ENCODE measurements at places on chromosomes 1 and 21. TPM values are rescaled to one million over a fixed set of nuclear protein-coding genes. Genes with fewer than 3 reads are reported as not detected.

The LENEP gene
- polyA plus RNA-seq, result not detected

The KIAA1614 gene
- 1.4 TPM for polyA plus RNA-seq

The FCGR3A gene
- polyA plus RNA-seq, result 103 TPM

The EIF2D gene
- polyA plus RNA-seq, result 95.4 TPM

The BACE2 gene
- polyA plus RNA-seq, result 15.9 TPM
